Stimulated activated CD8-positive, alpha-beta memory T cell treated with anti-CD3 and anti-CD28 coated beads, Interleukin-2, amount 100 ng/mL, for 1 hour (primary cell): ENCODE measurements at places on chromosomes 3 and 15.

DNA sequence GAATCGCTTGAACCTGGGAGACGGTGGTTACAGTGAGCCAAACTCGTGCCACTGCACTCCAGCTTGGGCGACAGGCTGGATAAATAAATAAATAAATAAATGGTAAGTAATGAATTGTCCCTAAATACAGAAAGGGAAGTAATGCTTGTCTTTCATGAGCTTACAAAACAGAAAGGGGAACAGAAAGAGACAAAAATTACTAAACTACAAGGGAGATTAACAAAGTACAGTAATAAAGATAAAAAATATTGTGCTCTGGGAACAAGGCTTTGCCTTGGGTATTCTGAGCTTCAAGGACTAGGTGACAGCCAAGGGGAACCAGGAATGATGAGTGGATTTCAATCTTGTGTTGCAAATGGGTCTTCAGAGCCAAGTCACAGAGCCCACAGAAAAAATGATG, 9.2 kb upstream of the HLTF start:
- no peak for DNase-seq

GRCh38 chr3:195458316-195458717, 15.5 kb upstream of the ACAP2 start:
- no peak for DNase-seq

DNA sequence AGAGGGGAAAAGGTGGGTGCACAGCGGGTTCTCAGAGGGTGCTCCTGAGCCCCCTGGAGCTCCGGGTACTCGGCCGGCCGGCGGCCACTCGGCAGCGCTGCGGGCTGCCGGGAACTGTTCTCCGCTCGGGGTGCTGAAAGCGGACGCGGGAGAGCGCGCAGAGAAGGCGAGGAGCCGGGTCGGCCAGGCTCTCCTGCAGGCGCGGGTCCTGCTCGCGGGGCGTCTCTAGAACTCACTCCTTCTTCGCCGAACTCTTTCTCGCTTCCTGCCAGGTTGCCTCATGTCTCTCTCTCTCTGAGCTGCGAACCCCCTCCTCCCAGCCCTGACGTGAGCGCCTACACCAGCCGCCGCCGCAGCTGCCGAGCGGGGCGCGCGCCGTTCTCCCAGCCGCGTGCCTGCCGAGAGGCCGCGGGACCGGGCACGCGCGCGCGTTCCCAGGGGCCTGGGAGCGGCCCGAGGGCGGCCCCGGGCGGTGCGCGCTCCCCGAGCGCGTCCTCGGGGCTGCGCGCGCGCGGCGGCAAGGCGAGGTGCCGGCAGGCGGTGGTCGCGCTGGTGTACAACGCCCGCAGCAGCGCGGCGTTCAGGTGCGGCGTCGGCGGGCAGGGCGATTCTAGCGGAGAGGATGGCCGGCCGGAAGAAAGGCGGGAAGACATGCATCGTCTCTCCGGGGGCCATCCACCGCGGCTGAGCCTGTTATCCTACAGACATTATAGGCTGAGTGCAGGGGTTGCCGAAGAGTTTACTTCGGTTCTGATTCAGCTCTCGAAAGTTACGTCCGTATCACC, at the start of gene PEX5L:
TSS of gene PEX5L (minus strand) at position 267 of the 785 bp plus-strand sequence. CDS start 338 bp downstream, outside the sequence.
- no peak for DNase-seq

DNA sequence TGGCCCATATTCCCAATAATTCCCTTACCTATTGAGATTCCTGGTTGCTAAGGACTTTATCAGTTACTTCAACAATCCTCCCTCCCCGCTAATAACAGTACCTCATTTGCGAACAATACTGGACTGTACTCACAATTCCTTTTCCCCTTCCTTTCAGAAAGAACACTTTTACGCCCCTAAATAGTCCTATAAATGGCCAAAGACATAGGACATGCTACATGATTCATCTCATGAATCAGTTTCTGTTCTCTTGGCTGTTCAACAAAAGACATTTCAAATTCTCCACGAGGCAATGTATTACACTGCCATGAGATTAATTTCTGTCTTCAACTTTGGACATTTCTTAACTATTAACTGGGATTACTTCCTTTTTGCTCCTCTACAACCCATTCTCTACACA, 264.4 kb downstream of the TIGIT start:
- DNase-seq: no peak

DNA sequence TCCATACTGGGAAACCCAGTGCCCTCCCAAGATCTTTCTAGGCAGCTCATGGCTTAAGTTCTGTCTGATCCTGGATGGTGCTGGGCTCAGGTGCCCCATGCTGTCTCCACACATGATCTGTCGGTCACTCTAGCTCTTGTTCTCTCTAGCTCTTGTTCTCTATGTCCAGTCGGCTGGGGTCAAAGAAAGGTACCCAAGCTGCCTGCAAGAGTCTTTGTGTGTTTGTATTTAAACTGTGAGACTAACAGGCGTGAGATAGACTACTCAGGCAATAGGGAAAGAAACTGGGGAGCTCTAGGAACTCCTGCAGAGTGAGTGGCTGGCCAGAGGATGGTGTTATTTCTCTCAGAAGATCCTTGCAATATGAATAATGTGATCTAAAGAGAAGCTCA, 40.2 kb downstream of the GPR156 start:
- DNase-seq: no peak
